ENCODE measurements at places on chromosomes 1 and 21.

- DNase-seq, result no peak
Measured at GRCh38 chr1:1542766-1543705, 2.6 kb upstream of the TMEM240 start.

DNA sequence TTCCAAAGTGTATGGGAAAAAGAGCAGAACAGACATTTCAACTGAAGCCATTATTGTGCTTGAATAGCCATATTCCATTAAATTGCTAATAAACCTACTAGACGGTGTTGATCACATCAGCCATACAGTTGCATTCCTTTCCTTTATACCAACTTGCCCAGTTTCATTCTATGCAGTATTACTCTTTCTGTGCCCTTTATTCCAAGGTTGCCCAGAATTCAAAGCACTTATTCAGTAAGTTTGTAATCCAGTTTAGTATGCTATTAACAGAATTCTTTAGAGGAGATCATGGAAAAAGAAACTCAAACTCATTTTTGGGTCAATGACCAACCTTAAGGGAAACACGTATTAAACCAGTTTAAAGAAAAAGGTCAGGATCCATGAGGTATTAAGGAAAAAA is 89.5 kb downstream of the DDAH1 start:
- no peak for DNase-seq

DNA sequence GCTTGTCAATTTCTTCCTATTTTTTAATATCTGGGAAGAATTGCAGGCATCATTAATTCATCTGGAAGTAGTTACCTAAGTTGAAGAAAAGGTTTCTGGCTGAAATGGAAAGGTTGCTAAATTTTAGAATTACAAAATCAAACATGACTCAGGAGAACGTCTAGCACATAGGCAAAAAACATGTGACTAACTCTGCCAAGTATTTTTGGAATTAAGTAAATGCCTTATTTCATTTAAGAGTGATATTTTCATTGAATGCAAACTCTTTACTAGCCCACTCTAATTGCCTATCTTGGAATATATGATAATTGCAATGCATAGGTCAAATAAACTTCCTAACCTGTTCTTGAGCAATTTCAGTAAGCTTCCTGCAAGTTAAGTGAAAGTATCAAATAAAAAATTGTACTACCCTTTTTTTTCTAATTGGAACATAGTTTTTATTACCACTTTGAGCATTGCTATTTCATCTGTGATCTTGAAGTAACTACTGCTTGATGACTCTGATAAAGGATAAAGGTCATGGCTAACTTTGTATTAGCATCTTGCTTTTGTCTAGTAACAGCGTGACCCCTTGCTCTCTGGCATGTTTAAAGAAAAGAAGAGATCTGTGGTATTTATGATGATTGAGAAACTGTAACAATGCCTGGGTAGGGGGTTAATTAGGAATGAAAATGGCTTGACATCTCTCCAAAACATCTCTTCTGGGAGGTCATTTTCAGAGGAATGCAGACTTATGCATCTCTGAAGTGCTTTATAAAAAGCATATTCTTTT is 208.3 kb upstream of the NCAM2 start:
- no peak for DNase-seq

- DNase-seq, result no peak
Measured at GRCh38 chr1:234197839-234198238, 175.4 kb upstream of the COA6 start.

DNA sequence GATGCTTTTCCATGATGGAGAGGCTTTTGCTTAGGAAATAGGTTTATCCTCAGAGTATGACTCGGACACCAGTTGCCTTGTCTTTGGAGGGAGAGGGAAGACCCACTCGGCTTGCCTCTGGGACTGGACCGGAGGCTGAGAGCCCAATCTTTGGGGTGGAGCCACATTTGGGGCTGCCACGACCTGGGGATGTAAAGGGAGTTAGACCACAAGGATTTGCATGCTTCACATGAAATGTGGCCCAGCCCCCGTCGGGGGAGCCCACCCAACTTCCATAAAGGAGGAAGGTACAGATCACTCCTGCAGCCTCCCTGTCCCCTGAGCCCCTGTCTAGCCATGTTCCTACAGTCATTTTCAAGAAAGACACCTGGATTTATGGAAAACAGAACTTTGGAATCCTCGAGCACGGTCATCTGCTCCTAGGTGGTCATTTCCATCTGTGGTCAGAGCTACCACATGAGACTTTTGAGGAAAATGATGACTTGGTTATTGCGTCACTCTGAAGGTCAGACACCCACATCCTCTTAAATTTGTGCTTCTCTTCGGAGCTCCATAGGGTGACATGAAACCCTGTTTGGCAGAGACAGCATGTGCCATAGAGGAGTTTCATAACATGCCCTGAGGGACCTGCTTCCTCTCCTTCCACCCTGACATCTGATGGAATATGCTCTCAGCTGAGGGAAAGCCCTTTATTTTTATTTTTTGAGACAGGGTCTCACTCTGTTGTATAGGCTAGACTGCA is 99.4 kb upstream of the SLC45A1 start:
- no peak for DNase-seq

DNA sequence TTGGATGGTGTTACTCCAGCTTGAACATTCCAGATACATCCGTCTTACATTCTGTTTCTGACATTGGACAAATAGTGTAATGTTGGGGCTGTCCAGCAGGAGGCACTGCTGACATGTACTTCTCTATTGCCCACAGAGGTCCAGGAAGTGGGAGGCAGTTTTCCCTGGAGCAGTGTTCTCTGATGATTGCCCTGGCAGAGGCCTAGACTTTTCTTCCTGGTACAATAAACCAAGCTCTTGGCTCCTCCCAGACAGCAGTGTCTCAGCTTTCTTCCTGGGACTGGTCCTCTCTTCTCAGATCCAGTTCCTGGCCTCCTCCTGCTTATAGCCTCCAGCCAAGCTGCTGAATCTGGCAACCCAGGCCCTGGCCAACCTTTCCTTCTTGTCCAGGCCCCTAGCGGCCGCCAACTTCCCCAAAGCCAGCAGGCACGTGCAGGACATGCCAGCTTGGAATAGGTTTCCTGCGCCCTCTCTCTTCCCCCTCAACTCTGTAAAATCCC is 14.9 kb upstream of the IFNLR1 start:
- no peak for DNase-seq

DNA sequence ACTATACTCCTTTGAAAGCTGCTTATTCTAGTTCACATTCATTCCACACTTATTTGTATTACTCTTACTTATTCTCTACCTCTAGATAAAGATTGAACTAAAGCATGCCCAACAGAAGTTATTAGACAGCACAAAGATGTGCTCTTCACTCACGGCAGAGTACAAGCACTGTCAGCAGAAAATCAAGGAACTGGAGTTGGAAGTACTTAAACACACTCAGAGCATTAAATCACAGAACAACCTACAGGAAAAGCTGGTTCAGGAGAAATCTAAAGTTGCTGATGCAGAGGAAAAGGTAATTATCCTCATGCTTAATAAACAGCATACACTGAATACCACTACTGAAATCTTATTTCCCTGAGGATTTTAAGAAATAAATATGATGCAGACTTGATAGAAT is 81.3 kb upstream of the PPIH start:
- no peak for DNase-seq

DNA sequence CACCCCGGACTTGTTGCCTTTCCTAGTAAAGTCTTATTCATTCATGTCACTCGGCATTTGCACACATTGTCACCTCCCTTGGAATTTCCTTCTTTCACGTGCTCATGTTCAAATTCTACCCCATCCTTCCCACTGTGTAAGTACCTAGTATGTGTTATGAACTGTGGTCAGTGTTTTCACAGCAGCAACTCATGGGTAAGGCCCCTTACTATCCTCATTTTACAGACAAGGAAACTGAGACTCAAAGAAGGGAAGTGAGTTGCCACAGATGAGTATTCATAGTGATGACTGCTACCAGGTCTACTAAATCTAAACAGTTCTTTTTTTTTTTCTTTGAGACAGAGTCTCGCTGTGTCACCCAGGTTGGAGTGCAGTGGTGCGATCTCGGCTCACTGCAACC is 10.5 kb downstream of the CITED4 start:
- DNase-seq, result no peak

GRCh38 chr1:8425781-8426161 is 107.9 kb downstream of the SLC45A1 start:
- no peak for DNase-seq

DNA sequence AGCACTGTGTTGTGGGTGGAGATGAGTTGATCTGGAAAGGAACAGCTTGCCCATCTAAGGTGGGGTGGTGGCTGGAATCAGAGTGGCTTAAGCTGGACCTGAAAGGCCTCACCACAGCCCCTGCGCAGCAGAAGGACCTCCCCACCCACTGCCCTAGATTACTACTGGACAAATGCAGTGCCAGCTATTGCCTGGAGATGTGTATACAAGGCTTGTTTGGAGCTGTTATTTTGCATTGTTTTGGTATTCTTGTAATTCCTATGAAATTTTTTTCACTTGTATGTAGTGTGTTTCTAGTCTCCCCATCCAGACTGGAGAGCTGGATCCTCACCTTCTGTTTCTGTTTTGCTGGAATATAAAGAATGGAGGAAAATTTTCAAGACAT is 1.3 kb upstream of the SLC30A1 start:
- no peak for DNase-seq

GRCh38 chr1:228923973-228924686 is 188.9 kb downstream of the RHOU start:
- DNase-seq, result no peak

DNA sequence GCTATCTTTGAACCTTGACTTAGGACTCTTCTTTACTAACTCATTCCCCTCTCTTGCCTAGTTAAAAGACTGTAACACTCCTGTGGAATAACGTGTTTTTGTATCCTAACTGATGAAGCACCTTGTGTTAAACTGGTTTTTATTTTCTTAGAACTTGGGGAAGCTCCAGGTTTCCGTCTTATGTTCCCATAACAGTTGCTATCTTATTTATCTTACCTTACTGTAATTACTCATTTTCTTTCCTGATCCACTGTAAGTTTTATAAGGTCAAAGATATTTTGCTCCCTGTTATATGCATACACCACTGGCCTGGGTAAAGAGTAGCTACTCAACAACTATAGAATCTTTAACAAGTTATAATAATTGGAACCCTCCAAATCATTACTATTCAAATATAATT is 43.1 kb downstream of the RPL5 start:
- DNase-seq, result no peak

DNA sequence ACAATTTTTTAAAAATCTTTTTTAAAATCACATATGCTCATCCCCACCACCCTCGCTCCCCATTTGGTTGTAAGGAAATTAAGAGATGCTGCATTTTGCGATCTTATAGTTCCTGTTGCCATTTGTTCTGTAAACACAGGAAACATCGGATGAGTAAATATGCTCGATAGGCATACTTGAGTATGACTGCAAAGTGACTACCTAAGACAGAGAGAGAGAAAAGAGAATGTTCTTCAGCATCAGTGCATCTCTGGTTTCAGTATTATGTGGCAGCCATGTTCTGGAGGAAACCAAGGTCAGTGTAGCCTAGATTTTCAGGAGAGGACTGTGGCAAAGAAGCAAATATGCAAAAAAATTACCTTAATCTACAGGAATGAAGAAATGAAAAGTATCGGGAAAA is 265.5 kb upstream of the FMN2 start:
- no peak for DNase-seq

GRCh38 chr1:155277070-155277901 is at the start of gene HCN3:
TSS of gene HCN3 (plus strand) at chr1:155277463. CDS start at chr1:155277591, 128 bp downstream.
- peak; percentile 98 for DNase-seq

- no peak for DNase-seq
Measured at GRCh38 chr1:171344473-171344820, 30.5 kb downstream of the FMO4 start.

- no peak for DNase-seq
Measured at GRCh38 chr1:29644812-29645211, 408.5 kb downstream of the PTPRU start.

DNA sequence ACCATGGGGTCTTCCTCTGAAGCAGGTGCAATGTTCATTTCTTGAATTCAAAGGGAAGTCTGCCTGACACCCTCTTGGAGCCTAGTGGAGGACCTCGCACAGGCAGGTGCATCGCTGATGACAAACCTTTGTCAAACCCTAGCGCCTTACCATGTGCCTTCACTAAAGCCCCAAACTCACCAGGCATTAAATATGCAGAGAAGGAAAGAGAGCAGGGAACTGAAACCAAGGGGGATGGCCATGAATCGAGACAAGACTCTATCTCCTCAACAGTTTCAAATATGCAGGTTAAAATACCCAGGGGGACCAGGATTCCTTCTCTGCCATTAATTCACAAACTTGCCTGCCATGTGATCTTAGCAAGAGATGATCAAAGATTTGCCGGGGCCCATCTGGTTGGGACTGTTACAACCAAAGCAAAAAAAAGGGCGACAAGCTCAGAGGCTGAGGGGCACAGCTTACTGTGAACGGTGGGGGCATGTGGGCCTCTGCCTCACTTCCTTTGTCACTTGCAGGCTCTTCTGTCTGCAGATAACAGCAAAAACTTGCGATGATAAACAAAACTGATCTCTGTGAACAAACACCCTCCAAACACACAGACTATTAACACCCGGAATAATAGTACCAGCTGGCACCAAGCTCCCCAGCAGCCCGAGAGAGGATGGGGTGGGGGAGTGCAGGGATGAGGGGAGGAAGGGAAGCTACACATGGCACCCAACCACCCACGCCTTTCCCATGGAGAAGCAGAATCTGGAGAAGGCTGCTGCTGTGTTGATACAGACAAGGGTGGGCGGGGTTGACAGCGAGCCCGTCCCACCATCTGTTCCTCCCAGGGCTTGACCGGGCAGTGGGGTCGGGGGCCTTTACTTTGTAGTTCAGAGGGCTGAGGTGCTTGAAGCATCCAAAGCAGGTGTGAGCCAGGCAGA is 33.9 kb downstream of the TMEM63A start:
- DNase-seq, result no peak

GRCh38 chr1:39199593-39199992 is 4.9 kb upstream of the MACF1 start:
- DNase-seq, result no peak

DNA sequence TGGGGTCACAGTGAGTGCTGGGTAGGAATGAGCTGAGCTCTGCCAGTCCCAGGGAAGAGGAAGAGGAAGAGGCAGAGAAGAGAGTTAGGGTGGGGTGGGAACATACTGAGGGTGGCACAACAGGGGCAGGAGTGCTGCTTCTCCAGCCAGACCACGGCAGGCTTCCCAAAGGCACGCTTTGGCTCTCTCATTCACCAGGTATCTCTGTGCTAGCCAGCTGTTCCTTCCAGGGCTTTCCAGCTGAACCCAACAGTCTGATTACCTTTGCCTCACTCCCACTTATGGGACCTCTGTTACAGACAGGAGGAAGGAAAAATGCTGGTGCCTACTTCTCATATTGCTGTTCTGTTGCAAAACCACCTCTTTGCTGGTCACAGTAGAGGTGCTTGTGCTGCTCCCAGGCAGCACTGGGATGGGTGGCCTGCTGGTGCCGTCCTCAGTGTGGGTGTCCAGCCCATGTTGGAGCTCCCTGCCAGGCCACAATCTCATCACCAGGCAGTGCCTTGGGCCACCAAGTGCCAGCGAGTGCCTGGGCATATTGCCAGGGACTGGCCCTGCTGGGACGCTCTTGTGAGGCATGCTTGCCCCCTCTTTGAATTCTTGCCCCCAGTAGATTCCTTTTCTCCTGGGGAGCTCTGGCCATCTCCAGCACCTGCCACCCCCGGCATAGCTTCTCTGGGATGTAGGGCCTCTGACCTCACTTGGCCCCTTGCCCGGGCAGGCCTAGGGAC is 2.1 kb downstream of the ADORA1 start:
- peak; percentile 84 for DNase-seq

Data from Right ventricle myocardium inferior (tissue), 1 donor.